NK-92 treated with Interleukin-12 subunit alpha and Interleukin-12 subunit beta, amount 100 ng/mL, for 24 hours (cell line): ENCODE measurements at places on chromosomes 13 and 19.

GRCh38 chr19:18639706-18640243, 2.9 kb downstream of the KLHL26 start:
- DNase-seq = no peak

GRCh38 chr13:46104868-46105267, at the start of gene CPB2:
Gene CPB2, minus strand, starts transcription at chr13:46105033. Its CDS starts 24 bp downstream, at chr13:46105009.
- no peak for DNase-seq

- no peak for DNase-seq
Measured at GRCh38 chr13:93670866-93671265, 444.3 kb downstream of the GPC6 start.

DNA sequence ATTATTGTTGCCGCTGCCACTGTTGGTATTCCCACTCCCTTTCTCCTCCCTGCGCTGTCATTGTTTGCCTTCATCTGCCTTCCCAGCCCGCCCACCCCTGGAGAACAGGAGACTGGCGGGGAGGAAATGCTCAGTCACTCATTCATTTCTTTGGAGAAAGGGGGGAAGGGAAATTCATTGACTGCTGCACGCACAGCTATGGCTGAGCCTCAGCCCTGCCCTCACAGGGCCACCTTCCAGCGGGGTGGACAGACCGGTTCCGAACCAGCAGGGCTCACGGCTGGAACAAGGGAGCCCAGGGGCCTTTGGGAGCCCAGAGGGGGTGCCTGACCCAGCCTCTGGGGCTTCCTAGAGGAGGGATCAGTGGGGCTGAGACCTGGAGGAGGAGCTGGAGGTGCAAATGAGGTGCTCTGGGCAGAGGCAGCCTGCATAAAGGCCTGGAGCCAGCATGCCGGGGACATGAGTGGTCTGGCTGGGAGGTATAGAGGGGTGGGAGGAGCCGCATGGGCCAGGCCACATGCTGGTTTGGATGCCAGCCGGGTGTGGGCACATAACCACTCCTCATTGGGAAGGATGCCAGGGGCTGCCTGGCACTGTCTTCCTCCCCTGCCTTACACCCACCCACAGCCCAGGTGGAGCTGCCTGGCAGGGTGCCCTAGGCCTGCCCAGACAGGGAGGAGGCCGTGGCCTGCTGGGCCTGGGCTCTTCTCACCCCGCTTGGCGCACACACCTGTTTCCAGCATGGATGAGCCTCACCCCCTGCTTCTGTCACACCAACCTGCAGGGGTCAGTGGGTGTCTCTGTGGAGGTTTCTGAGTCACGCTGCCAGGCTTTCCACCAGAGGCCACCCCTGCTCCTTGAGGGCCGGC, 26.8 kb downstream of the PPP5C start:
- no peak for DNase-seq

DNA sequence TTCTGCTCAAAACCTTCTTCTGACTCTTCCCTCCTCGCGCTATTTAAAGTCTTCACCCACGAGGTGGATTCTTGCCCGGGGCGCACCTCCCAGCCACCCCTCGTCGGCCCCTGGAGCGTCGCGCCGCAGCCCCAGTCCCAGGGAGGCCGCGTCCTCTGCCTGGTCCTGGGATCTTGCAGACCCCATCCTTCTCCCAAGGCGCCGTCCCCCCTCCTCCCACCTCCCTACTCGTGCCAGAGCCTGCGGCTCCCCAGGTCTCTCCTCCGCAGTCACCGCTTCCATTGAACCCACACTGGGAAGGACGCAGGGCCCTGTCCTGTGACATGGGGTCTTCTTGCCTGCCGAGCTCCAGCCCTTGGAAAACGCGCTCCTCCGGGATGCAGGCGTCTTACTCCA, 486 bp downstream of the ZNF808 start:
- DNase-seq = no peak

DNA sequence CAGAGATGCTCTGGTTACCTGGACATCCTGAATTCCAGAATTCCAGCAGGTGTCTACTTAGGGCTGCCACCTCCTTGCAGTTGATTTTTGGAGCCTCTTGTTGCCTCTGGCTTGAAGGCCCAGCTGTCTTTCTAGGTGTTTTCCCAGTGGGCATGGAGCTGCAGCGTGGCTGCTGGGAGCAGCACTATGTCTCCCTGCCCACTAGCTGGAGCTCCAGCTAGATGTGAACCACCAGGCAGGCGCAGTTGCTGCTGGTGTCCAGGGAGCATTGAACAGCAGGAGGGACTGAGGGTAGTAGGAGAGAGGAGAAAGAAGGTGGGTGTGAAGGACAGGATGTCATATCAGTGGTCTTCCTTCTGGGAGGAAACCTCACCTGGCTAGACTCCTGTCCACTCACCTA, 9.9 kb upstream of the SELENOW start:
- no peak for DNase-seq

DNA sequence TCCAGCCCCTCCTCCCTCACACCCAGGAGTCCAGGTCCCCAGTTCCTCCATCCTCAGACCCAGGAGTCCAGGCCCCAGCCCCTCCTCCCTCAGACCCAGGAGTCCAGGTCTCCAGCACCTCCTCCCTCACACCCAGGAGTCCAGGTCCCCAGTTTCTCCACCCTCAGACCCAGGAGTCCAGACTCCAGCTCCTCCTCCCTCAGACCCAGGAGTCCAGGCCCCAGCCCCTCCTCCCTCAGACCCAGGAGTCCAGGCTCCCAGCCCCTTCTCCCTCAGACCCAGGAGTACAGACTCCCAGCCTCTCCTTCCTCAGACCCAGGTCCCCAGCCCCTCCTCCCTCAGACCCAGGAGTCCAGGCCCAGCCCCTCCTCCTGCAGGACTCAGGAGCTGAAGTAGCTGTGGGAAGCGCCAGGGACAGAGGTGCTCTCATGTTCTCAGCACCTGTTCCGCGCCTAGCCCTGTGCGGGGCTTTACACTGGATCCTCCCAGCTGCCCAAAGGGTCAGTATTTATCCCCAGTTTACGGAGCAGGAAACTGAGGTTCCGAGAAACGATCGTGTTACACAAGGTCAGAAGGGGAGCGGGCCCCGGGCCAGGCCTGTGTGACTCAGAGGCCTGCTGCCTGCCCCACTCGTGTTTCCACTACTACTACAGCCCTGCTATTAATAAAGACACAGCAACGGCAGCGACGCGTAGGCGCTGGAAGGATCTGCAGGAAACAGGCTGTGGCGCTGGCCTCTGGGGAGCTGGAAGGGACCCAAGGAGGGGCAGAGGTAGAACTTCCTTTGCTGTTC, 1.7 kb upstream of the SBK3 start:
- DNase-seq = no peak

- DNase-seq = no peak
Measured at GRCh38 chr13:35694031-35694430, 217.5 kb upstream of the MAB21L1 start.

- no peak for DNase-seq
Measured at GRCh38 chr13:27298849-27299248, 28.2 kb downstream of the RASL11A start.

DNA sequence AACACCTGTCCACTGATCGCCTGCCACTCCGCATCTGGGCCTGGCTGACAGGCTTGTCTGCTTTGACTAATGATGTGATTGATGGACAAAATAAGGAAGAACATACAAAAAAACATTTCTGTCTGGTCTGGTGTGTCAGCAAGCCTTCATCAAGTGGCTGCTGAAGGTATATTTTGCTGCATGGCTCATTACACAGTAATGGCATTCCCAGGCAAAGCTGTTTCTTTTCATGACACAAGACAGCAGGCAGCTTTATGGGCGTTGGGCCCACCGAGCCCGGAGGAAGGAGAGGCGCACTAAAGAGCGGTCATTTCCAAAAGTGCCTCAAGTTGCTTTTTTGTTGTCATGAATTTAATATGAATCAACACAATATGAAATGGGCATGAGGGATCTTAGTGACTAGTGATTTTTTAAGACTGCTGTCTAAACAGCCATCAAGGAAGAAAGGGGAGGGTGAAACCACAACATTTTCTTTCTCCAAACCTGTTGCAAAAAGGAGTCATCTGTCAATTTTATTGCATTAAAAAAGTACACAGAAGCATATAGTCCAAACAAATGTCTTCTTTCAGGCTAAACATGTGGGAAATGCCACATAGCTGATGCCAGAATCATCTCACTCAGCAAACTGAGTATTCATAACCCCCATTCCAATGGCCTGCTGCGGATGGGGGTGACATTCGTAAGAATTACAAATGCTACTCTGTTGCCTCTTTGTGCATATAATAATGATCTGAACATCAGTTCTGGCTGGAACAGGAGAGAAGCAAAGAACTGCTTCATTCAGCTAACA, 476.6 kb downstream of the ZNF536 start:
- DNase-seq = no peak

DNA sequence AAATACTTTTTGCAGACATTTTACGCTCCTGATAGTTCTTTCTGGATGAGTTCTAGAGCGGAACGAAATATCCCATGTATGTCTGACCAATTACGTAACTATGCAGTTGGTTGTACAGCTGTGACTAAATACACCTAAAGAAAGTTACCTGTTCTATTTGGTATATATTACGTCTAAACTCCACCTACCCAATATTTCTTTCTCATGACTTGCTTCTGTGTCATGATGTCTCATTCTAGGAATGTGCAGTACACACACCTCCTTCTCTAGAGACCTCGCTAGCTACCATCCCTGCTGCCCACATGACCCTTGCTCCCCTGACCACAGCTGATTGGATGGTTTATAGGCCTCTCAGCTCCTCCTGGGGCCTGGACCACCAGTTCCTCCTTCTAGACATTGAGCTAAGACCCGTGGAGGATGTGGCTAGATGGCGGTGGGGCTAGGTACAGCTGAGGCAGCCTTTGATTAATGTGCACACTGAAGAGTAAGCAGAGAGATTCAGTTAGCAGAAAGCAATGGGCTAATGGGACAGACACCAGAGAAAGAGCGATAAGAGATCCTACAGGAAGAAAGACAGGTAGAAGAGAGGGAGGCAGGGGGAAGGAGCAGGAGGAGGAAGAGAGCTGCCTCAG, 422.1 kb downstream of the COG6 start:
- no peak for DNase-seq

DNA sequence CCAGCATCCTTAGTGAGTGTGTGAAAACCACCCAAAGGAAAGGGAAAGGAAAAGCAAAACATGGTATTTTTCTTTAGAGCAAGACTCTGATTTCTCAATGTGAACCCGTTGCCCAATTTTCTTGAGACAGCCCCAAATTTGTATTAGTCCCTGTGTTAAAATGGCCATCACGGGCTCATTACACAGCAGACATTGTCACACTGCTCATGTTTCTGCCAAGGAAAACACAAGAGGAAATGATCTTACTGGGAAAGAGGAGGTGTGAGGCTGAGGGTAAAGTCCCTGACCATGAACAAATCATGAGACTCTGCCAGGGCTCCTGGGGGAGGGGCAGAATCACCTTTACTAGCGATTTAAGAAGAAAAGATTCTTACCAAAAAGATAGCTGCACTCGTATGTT, 54.4 kb downstream of the FAM124A start:
- no peak for DNase-seq

- DNase-seq = no peak
Measured at GRCh38 chr13:33328701-33329100, 43.1 kb upstream of the STARD13 start.

DNA sequence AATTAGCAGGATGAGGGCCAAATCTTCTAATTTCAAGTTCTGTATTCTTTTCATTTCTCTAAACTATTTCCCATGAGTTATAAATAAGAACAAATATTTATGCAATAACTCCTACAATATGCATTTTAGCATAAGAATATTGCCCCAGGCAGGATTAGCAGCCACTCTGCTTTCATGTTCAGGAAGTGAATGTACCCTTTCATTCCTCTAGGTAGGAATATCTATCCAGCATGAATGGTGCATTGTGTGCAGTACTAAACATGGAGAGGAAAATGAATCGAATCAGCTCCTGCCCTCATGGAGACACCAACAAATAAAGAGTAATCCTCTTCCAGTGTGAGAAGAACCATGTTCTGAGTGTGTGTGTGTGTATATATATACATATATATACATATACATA, 41.0 kb downstream of the LHFPL6 start:
- DNase-seq = no peak

DNA sequence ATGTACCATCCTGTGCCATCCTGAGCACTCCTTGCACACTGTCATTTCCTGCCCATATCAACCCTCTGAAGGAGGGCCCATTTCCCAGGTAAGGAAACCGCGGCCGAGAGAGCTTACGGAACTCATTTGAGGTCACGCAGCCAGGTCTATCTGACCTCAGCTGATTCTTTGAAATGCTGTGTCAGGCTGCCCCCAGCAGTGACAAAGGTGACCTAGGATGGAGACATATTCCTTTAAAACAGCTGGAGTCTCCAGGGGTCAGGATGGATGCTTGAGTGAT, 42.2 kb upstream of the VSTM2B start:
- DNase-seq = no peak

DNA sequence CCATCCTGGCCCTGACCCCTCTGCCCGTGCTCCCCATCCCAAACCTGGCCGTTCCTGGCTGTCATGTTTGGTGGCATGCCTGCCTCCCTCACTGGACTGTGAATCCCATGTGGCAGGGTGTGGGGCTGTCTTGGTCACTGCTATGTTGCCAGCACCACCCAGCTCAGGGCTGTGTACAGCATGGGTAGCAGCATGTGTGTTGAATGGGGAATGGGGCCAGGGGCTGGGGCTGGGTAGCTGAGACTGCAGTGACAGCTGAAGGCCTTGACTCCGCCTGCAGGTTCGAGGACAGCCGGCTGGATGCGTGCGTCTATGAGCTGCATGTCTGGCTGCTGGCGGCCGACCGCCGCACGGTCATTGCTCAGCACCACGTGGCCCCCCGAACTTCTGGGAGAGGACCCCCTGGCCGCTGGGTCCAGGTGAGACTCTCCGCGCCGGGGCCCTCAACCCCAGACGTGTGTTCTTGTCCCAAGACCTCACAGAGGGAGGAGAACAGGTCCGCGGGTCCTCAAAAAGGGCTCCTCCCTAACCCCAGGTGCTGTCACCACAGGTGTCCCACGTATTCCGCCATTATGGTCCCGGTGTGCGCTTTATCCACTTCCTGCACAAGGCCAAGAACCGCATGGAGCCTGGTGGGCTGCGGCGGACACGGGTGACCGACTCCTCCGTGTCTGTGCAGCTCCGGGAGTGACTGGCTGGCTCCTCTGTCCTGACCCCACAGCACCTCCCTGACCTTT, 3.5 kb downstream of the NCCRP1 start:
- no peak for DNase-seq

DNA sequence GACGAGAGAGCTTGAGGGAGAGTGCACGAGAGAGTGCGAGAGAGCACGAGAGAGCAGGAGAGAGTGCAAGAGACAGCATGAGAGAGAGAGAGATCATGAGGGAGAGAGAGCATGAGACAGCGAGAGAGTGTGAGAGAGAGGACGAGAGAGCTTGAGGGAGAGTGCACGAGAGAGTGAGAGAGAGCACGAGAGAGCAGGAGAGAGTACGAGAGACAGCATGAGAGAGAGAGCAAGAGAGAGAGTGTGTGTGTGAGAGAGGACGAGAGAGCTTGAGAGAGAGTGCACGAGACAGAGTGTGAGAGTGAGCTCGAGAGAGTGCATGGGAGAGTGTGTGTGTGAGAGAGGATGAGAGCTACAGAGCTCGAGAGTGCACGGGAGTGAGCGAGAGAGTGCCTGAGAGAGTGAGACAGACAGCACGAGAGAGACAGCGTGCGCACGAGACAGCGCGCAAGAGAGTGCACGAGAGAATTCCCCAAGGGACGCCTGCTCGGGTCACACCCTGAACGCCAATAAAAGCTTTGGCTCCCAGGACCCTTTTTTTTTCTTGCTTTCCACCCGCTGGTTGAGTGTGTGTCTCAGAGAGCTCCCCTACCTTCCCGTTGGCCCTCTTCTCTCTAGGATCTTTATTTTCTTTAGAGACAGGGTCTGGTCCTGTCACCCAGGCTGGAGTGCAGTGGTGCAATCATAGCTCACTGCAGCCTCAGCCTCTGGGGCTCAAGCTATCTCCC, 3.7 kb downstream of the CD70 start:
- no peak for DNase-seq
